ENCODE measurements at places on chromosomes 7 and 10.

- DNase-seq, result no peak
Measured at GRCh38 chr7:142391191-142391992, 133.5 kb upstream of the PRSS58 start.

- no peak for DNase-seq
Measured at GRCh38 chr7:129008645-129009414, 46.1 kb downstream of the TNPO3 start.

DNA sequence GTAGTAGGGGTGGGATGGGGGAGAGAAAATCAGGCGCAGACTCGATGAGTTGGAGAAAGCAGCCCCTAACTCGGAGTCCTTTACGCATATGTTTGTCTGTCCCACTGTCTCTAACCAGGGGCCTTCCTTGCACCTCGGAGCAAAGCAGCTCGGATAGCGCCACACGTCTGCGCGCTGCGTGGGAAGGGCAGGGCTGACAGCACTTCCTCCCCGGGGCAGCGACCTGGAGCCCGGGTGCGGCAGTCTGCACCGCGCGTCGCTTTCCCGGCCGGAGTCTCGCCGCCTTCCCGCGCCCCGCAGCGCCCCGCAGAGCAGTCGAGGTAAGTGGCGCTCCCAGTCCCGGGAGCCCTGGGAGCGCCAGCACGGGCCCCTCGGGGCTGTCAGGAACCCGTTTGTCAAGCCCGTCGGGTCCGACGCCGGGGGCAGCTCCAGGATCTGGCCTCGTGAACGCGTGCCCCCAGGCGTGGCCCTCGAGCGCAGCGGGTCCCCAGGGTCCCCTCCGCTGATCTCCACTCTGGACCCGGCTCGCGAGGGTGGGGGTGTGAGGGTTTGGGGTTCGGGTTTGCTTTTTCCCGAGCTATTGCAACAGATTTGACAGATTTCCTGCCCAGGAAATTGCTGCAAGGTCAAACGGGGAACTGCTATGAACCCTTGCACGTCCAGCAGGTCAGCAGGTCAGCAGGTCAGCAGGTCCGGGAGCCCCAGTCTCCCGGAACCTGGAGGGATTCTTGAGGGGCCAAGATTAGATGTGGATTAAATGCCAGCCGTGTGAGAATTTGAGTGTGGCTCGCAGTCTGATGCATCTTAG, 597 bp downstream of the APBB1IP start:
- DNase-seq, result peak; percentile 25

- DNase-seq, result no peak
Measured at GRCh38 chr10:79115302-79115701, 46.5 kb downstream of the ZMIZ1 start.

- peak; percentile 88 for DNase-seq
Measured at GRCh38 chr7:90250601-90251303, 5.8 kb downstream of the CFAP69 start.

GRCh38 chr7:41030673-41031072, 672.2 kb downstream of the INHBA start:
- peak; percentile 57 for DNase-seq

DNA sequence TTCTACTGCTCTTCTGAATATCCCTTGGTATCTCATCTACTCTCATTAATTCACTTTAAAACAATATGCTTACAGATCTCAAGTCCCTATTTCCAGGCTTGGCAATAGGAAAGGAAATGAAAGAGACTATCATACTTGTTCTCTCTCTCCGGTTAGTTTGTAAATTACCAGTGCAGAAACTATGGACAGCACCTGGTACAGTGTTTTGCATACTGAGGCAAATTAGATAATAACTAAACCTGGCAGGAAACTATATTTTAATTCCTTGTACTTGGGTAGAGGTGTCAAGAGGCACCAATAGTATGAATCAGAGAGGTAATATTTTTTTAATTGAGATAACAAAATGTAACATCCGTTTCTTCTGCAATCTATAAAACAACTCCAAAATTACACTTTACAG, 97.7 kb upstream of the TMEM196 start:
- DNase-seq, result no peak

DNA sequence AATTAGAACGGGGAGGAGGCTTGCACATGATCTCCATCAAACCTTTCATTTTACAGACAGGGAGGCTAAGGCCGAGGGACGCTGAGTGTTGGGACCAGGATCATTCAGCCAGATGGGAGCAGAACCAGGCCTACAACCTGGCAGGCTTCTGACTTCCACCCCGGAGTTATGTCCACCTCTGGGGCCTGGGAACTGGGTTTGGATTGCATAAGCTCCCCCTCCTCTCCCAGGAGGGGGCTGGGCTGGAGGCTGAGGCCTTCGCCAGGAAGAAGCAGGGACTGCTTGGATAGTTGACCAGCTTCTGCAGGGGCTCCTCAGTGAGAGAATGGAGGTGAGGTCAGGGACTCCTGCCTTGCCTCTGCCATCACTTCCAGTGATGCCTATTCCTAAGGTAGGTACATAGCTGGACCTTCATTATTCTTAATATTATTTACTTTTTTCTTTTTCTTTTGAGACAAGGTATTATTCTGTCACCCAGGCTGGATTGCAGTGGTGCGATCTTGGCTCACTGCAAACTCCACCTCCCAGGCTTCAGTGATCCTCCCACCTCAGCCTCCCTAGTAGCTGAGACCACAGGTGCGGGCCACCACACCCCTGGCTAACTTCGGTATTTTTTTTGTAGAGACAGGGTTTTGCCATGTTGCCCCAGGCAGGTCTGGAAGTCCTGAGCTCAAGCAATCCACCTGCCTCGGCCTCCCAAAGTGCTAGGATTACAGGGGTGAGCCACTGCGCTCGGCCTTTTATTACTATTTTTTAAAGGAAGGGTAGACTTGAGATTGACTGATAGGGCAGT, 1.3 kb downstream of the SNX10 start:
- DNase-seq, result no peak

DNA sequence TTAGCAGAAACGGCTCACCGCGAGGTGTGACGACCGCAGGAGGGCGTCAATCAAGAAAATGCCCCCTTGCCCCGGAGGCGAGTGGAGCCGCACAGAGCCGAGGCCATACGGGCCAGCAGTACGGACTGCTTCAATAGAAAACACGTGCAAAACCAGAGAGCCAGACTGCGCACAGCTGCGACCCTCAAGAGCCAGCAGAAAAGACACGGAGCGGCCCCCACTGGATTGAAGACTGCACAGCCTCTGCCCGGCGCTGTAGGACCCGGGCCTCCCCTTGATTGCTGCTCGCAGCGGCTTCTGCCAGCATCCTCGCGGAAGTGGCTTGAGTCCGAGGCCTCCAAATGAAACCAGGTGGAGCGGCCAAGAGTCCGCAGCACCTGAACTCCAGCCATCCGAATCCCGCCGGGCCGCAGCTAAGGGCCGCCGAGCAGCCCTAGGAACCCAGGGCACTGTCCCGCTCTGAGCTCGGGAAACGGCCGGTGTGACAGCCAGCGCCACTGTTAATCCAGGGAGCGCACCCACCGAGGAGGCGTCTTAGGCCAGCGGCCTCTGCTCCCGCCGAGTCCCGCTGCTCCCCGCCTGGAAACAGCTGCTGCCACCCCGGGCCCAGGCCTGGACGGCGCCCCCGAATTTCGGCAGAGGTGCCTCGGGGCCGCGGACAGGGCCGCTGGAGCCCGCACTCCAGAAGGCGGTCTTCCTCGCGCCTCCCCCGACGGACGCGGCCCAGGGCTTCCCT, 660 bp upstream of the HHEX start:
- no peak for DNase-seq

Data from fibroblast of mammary gland (primary cell).